ENCODE measurements at places on chromosomes 16 and 17.

DNA sequence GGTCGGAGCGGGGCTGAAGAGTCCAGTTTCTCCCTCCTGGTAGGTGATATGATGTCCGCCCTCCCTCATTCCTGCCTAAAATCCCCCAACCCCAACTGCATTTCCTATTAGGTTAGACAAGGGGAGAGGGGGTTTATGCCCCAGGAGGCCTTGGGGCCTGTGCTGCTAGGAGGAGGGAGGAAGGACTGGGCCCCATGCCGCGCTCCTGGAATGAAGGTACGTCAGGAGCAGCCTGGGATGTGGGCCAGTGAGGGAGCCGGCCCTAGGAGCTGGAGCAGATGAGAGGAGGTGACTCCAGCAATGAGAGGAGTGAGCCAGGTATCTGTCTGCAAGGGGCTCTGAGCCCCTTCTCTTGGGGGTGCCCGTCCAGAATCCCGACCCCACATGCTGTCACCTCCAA is 46.9 kb upstream of the CDC42EP4 start:
- no peak for DNase-seq

DNA sequence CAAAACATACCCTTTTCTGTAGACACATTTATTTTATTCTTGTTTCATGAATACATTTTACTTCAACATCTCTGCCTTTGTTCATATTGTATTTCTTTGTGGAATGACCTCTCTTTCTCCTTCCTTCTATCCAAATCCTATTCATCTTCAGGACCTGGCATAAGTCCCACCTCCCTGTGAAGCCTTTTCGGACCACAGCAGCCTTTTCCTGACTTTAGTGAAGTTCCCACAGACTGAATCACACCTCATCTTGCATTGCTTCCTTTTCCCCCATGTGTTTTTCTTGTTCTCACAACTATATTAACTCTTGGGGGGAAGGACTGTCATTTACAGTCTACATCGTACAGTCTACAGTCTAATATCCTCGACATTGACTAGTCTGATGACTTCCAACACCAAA is 58.2 kb downstream of the MFSD11 start:
- DNase-seq: no peak

- no peak for DNase-seq
These were observed 6.8 kb downstream of the FBXO47 start for GRCh38 chr17:38960402-38960801.

- DNase-seq: no peak
These were observed 27.2 kb downstream of the CDR2 start for GRCh38 chr16:22347100-22347820.

- DNase-seq: no peak
These were observed 11.4 kb upstream of the TCAP start for GRCh38 chr17:39653662-39654331.

- DNase-seq: no peak
These were observed 6.9 kb upstream of the C16orf78 start for GRCh38 chr16:49366669-49367068.

DNA sequence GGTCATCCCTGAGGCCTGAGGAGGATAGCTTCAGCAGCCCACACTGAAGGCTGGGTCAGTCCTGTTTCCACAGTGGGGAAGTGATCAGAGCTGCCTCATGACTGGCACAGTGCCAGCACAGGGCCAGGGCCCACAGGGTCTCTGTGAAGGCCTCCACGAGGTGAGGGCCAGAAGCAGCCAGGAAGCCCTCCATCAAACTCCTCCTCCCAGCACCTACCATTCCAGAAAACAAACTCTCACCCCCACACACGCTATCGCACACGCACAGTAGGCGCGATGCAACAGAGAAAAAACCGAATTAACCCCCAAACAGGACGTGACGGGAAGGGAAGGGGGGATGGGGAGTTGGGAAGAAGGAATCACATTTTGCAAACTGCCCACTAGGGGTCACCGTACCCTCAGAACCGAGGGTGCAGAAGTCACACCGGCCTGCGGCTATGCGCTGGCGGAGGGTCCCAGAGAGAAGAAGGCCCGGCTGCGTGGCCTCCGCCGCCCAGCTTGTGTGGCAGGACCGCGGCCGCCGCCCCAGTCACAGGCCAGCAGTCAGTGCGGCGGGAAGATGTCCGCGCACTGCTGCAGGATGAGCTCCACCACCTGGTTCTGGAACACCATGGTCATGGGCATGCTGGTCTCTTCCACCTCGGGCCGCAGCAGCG is 37.6 kb downstream of the ARHGAP27 start:
- DNase-seq: no peak

DNA sequence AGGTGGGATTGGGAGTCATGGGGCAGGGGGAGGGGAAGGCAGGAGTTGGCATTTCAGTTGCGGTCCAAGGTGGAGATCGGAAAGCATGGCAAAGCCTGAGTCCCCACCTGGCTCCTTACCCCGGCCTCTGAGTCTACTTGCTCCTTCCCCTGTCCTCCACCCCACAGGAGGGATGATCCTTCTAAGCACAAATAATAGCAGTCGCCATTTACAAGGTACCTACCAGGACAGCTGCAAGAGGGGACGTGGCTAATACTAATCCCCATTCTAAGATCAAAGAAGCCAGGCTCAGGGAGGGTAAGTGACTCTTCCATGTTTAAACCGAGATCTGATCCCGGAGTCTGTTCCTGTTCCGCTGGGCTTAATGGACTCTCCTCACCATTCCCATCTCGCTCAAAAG is 396.3 kb downstream of the SLC39A11 start:
- DNase-seq: no peak

- DNase-seq: peak; percentile 47
These were observed 1.1 kb downstream of the KATNB1 start for GRCh38 chr16:57736419-57737351.

DNA sequence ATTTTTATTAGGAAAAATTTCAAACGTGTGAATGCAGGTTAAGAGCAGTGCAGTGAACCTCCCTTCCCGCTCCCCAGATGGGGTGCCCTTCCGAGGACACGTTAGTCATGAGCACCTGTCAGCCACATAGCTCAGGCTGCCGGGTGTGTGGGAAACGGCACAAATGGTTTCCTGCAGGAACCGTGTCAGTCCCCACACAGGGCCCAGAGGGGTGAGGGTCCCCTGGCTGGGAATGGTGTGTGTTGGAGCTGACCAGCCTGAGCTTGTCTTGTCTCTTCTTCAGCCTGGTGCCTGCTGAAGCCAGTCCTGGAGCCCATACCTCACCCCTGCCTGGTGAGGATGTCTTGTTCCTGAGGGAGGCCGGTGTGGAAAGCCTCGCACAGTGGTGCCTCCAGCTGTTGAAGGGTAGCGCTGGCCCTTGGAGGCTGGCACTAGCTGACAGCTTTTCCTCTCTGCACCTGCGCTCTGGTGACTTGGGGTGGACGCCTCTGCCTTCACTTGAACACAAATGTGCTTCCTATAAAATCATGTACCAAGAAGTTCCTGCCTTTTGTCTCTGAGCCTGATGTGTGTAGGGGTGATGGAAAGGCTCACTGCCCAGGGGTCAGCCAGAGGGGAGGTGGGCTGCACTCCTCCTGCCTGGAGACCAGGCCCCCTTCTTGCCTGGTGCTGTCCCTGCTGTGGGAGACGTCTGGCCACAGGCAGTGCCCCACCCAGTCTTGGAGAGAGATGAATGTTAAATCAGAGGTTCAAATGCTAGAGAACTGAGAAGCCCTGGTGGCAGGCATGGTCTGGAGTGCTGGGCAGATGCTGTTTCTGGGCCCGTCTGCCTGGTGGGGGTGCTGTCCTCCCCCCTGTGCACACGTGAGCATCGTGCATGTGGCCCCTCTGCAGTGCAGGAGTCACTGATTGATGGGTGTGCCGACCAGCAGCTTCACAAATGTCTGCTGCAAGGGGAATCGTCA is 102.6 kb upstream of the ZNF750 start:
- no peak for DNase-seq

GRCh38 chr17:57662041-57662440 is 83.1 kb downstream of the CCDC182 start:
- no peak for DNase-seq

- DNase-seq: peak; percentile 25
These were observed 2.5 kb downstream of the P2RX1 start for GRCh38 chr17:3913531-3914311.

GRCh38 chr16:68365167-68365817 is 54.5 kb downstream of the PRMT7 start:
- no peak for DNase-seq

DNA sequence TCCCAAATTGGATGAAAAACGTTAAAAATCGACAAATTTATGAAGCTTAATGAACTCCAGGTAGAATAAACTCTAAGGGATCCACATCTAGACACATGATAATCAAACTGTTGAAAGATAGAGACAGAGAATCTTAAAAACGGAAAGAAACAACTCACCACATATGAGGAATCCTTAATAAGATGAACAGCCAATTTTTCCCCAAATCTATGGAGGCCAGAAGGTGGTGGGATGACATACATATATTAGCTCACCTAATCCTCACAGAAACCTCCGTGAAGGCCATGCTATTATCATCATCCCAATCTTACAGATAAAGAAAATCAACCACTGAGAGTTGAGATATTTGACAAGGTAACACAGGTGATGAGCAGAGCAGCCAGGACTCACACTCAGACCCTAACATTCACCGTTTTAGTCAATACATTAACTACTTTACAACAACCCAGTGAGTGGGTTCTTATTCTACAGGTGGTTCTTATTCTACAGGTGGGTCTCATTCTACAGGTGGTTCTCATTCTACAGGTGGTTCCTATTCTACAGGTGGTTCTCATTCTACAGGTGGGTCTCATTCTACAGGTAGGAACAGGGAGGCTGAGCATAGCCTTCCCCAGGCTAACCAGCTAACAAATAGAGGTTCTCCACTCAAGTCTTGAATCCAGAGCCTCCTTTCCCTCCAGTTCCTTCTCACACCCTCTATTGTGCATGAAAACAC is 4.8 kb downstream of the CACNG1 start:
- DNase-seq: no peak

- DNase-seq: no peak
These were observed 6.1 kb downstream of the ZG16 start for GRCh38 chr16:29784157-29784556.

- DNase-seq: no peak
These were observed 139.8 kb downstream of the FOXL1 start for GRCh38 chr16:86718118-86718517.

DNA sequence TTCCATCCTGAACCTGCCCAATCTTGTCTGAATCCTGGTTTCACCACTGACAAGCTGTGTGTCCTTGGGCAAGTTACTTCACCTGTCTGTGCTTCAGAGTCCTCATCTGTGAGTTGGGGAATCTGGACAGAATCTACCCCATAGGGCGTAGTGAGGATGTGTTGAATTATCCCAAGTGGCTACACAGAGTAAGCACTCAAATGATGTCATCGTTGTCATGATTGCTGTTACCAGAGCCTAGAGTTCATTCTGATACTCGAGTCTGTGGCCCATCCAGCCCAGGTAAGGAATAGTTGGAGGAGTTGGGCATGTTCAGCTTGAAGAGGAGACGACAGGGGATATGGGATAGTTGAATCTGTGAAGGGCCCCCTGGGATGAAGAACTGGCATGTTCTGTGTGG is 45.9 kb downstream of the MAPT start:
- DNase-seq: no peak

Data from skeletal muscle cell (primary cell).